ENCODE measurements at places on chromosomes 1 and 21.
A peak's percentile ranks its signal among the peaks of the same experiment; 100 is the strongest.

GRCh38 chr1:208841436-208841835, 597.3 kb upstream of the PLXNA2 start:
- DNase-seq = no peak

- no peak for DNase-seq
Observed at GRCh38 chr21:37165586-37165985, 92.5 kb downstream of the TTC3 start.

DNA sequence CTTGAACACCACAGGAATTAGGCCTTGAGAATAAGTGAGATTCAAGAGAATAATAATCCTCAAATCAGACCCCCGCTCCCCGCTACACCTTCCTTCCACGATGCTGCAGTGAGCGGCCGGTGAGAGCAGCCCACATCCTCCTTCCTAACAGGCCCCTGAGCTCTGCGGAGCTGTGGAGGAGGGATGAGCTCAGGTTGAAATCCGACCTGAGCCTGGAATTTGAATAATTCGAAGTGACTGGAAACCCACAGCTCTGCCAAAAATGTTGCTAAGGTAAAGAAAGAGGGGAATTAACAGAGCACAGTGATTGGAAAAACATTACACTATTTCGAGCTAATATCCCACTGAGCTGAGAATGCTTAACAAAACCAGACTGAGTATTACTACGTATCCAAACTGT, 90.0 kb downstream of the URB2 start:
- DNase-seq = no peak

GRCh38 chr1:44999232-44999631, 11.9 kb downstream of the HECTD3 start:
- no peak for DNase-seq

DNA sequence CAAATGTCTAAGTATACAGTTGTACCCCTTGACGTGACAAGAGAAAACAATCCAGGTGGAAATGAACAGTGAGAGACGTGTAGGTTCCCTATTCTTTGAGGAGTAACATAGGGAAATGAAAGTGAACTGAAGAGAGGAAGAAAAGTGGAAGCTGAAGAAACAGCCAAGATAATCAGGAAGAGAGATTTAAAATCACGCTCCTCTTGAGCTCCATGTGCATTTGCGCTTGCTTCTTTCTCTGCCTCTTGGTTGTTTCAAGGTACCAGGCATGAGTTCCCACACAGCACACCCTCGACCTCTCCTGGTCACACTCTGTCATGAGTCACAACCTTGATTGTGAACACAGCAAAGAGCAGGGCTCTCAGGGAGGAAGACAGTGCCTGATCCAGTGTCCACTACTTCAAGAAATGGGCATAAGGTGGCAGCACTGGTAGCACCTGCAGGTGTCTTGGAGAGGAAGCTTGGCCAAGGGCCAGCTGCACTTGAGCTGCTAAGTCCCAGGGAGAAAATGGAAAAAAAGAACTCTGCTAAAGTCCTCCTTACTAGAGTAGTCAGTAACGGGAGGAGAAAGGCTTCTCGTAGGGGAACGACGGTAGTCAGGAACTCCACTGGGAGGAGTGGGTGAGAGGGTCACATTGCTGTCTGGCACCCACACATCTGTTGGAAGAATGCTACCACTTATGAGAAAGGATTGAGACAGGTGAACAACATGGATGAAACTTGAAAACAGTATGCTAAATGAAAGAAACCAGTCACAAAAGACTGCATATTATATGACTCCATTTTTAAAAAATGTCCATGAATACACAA, 18.3 kb upstream of the ARID1A start:
- DNase-seq = peak; percentile 81
